ENCODE measurements at places on chromosomes 1 and 21.

DNA sequence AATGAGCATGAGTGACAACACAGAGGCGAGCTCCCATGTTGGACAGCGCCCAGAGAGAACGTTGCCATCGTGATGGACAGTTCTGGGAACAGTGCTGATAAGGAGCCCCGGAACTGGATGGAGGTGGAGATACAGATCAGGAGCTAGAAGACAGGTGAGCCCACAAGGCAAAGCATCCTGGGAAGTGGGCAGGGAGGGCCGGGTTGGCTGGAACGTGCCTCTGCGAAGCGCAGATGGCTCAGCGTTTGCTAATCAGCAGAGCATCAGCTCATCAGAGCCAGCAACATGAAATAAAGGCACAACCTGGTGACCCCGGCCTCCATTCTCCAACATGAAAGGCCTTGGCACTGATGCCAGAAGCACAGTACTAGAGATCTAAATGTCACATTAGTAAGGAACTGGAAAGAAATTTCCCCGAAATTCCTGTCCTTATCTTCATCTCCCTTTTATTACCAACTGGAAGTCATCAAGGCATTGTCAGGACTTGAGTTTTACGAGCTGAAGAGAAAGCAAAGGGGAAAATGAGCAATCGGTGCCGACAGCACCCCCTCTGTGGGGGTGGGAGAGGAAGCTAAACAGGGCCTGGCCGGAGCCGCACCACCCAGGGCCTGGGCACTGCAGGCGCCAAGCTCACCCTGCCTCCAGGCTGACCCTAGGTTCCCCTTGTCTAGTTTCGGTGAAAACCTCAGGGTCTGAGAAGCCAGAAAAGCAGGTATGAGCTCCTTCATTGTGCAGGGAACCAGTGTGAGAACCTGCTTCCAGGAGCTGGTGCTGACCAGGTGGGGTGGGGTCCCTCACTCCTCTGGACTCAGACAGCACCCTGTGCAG is 19.9 kb downstream of the ABCA4 start:
- DNase-seq, result no peak

DNA sequence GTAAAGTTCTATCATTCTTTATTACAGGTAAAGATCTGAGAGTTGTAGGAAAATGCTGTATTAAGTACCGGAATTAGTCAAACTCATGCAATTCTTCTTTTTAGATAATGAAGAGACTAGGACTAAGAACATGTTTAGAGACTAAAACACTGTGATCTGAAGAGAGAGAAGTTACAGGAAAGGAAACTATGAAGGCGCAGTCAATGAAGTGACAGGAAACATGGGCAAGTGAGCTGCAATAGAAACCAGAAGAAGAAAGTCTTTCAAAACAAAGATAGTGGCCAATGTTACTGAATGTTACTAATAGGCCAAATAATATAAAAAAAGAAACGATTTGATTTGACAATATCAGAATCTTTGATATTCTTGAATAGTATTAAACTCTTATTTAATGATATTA is 659.4 kb upstream of the RGS18 start:
- DNase-seq, result no peak

GRCh38 chr1:168125051-168125450 is 11.7 kb downstream of the GPR161 start:
- DNase-seq, result no peak

- no peak for DNase-seq
Measured at GRCh38 chr1:201883786-201884185, 4.9 kb upstream of the SHISA4 start.

GRCh38 chr1:6891781-6892579 is 106.7 kb downstream of the CAMTA1 start:
- DNase-seq, result no peak

GRCh38 chr1:224175617-224176016 is 7.4 kb upstream of the DEGS1 start:
- peak; percentile 54 for DNase-seq

DNA sequence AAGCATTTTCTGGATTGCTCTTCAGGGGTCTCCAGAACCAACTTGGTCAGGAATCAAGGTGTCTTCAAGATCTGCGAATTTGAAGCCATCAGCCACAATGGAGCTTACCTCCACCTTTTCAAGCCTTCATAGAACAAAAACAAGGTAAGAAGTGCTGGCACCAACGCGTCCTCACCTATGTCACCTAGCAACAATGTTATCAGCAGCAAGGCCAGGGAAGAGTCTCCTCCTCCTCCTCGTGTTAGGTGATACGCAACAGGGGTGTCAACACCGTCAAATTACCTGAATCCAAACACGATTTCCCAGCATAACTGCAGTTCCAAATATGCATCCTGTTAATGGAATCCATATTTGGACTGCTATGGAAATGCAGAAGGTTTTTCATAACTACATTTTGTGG is 4.1 kb upstream of the TIAM1 start:
- no peak for DNase-seq

DNA sequence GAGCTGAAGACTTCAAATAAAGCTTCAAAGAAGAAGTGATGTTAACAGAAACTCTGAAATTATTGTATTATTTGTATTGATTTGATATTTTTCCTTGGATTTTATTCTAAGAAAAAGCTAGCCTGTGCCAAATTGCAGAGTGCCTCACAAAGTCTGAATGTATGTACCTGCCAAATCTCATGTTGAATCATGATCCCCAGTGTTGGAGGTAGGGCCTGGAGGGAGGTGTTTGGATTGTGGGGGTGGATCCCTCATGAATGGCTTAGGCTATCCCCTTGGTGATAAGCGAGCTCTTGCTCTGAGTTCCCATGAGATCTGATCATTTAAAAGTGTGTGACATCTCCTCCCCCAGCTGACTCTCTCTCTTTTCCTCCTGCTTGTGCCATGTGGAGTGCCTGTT is 43.6 kb downstream of the ACKR1 start:
- DNase-seq, result no peak

- DNase-seq, result no peak
Measured at GRCh38 chr1:194618101-194618500, 1431.7 kb upstream of the B3GALT2 start.

DNA sequence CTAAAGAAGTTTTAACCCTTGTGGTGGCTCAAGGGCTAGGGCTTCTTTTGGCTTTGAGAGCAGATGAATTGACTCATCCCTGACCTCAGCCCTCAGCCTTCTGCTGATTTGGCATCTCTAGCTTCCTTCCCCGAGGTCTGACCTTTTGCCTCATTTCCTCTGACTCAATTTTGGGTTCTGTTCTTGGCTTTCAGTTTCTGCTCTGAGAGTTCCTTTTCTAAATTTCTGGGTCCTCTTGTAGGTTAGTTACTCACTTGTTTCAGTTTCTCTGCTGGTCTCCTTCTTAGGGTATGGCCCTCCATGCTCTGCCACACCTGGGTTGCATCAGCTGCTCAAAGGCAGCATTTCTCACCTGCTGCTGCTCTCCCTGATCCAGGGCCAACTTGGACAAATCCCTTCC is 19.4 kb downstream of the PDE4B start:
- peak; percentile 83 for DNase-seq

- no peak for DNase-seq
Measured at GRCh38 chr1:172451002-172451443, 7.2 kb upstream of the PIGC start.

DNA sequence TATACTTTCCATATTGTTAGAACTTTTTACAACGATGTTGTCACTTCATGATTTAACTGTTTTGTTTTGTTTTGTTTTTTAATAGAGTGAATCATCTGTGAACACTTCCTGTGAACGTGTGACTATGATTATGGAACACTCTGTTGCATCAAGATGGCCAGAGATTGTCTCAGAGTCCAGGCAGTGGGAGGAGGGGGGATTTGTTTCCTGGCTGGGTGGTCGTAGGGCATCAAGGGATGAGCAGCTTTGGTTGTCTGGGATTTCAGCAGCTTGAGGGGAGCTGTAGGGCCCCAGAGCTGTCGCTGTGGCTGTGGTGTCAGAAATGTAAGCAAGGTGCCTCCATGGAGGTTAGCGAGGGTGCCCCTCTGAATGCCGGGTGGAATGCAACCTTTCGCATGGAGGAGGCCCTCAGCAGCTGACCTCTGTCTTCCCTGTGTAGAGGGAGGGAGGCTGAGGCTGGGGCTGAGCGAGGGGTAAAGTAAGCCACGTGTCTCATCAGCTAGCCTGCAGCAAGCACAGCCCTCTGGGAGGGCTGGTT is 21.4 kb downstream of the NEK2 start:
- DNase-seq, result no peak

DNA sequence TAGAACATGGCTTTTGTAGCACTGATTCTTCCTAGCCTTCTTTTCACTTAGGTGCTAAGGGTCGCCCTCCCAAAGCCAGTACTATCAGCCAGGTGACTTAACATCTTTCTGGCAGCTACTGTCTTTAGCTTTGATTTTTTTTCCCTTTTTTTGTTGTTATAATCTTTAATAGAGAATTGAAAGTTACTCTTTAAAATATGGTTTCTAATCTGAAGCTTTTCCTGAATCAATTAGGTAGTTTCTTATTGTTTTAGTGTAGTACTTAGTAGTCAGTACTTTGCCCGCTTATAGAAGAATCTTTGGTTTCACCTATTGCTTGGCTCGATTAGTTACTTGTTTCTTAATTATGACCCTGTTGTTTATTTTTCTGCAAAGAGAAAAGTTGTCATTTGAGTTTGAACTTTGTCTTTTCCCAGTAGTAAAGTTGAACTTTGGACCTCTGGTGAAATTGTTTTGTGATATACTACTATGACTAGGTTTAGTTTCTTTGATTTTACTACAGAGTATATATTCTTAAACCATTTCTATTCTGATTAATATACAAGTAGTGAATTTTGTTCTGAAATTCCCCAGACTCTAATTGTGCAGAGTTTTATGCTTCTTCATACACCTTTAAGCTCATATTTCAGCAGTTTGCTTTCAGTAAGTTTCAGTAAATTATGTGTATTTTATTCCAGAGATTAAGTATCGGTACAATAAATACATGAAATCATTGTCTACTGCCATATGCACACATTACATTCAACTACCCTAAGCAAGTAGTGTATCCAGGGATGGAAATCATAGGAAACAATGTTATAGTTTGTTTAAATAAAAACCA is 3.9 kb downstream of the MAGI3 start:
- DNase-seq, result no peak

DNA sequence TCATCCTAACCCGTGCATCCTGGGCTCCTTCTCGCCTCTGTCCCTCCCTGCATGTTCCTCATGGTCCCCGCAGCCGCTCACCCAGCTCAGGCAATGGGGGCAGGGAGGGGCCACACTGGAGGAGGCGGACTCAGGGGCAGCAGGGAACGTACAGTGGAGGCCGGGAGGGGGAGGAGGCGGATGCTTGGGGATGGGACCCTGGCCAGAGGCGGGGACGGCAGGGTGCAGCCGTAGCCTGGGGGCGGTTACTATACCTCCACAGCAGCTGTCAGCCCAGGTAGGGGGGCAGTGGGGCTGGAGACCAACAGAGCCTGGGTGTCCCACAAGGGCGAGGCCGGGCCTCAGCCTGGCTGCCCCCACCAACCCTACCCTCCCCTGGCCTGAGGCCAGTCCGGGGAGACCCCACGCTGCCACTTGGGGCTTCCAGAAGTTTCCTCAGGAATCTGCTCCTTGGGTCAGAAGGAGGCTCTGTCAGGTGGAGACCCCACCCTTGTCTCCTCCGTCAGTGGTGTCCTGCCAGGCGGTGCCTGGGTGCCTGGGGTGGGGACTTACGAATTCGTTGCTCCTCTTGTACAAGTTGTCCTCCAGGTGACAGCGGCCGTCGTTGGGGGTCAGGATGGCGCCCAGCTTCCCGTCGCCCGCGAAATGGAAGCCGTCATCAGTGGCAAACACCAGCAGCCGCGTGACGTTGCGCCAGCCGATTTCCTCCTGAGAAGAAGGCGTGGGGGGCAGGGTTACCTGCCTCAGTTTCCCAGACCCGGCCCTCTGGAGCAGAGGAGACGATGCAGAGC is 20.7 kb downstream of the ITGB2 start:
- no peak for DNase-seq

- no peak for DNase-seq
Measured at GRCh38 chr1:236176337-236177336, 34.3 kb downstream of the GPR137B start.

- DNase-seq, result no peak
Measured at GRCh38 chr1:207362962-207363860, 41.7 kb downstream of the CD55 start.

GRCh38 chr1:226438007-226438406 is 30.1 kb upstream of the PARP1 start:
- DNase-seq, result no peak

- DNase-seq, result no peak
Measured at GRCh38 chr1:54861070-54861761, 25.8 kb downstream of the DHCR24 start.

GRCh38 chr1:147252540-147252939 is 10.1 kb downstream of the CHD1L start:
- DNase-seq, result no peak

DNA sequence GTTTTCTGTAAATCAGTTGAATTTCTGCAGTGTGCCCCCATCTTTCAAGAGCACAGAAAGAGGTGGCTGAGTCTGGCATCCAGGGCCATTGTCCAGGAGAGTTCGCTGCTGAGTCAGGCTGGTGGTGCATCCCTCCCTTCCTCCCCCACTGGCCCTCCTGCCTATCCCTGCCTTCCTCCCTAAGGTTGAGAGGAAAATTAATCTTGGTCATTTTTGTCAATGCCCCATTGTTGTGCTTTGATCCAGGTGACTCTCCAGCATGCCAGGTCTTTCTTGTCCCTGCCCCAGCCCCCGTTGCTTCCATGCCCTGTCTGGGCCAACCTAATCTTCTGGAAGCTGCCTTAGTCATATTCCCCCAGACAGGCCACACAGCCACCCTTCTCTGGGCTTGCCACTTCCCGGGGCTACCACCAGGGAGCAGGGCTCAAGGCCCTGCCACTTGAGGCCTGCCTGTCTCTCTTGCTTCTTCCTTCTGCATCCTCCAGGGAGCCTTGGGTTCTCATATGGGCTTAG is 26.6 kb downstream of the PROK1 start:
- peak; percentile 24 for DNase-seq

DNA sequence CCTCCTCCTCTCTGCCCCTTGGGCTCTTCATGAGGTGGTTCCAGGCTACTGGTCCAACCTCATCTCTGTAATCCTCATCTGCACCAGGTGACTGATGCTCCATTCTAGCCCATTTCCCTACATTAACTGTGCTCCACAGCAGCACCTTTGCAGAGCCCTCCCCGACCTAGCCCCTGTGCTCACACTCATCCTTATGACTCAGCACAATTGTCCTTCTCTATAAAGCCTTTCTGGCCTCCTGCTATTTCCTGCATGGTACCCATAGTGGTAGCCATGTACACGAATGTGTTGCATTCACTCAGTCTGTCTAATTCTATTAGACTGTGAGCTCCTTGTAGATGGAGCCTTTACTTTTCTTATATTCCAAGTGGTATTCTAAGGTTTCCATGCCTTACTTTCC is 339.0 kb downstream of the DISC1 start:
- DNase-seq, result no peak

GRCh38 chr1:46812996-46813857 is 14.4 kb downstream of the CYP4B1 start:
- no peak for DNase-seq

GRCh38 chr1:55974714-55975441 is 604.5 kb downstream of the PLPP3 start:
- DNase-seq, result no peak

- DNase-seq, result peak; percentile 63
Measured at GRCh38 chr21:45226540-45227326, 61.0 kb downstream of the POFUT2 start.

DNA sequence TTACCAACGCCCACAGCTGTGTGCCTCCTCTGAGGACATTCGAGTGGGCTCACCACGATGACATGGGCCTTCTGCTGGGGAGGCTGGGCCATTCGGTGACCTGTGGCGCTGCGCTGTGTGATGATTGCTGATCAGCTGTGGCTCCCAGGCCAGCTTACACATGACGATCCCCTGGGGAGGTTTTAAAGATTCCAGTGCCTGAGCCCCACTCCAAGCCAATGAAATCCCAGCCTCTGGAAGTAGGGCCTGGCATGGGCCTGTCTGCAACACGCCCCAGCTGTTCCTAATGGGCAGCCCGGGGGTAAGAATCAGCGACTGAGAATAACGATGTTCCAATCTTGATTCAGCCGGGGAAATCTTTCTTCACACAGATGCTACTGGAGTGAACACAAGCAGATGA is 153.7 kb downstream of the KCNJ6 start:
- no peak for DNase-seq

All from activated CD4-positive, alpha-beta memory T cell treated with anti-CD3 and anti-CD28 coated beads, Interleukin-2, amount 10 ng/mL, durations not matched to agents 7 days and 5 days (primary cell).